Stimulated activated CD4-positive, alpha-beta T cell treated with anti-CD3 and anti-CD28 coated beads, TNF-alpha, amount 100 ng/mL, for 1 hour (primary cell): ENCODE measurements at places on chromosomes 16 and 17.

DNA sequence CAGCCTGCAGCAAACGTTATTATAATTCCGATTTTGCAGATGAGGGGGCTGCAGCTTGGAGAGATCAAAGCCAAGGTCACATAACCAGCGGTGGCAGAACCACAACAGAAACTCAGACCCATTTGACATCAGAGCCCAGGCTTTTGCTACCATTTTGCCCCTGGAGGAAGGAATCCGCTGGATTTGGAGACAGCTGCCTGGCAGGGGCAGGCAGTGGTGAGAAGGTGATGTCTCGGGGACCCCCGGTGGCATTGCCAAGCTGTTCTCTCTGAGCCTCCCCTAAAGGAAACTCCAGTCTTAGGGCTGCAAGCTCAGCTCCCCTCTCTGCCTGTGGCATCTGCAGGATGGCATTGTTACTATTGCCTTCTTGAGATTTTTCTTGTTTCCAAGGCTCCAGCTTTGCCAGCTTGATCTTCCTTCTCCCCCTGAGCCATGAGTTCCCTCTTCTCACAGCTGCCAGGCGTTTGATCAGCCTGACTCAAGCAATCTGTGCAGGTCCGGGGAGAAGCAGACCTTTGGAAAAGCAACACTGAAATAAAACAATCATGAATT lies 40.8 kb downstream of the AIPL1 start:
- DNase-seq = no peak

GRCh38 chr16:77057161-77057774 lies 133.7 kb upstream of the MON1B start:
- DNase-seq = no peak

- DNase-seq = no peak
These were observed 756 bp downstream of the TAX1BP3 start for GRCh38 chr17:3667366-3668278.

- no peak for DNase-seq
These were observed 290.6 kb upstream of the CCL2 start for GRCh38 chr17:33964344-33964979.

- DNase-seq = no peak
These were observed 25.8 kb downstream of the SMTNL2 start for GRCh38 chr17:4610162-4610561.

- DNase-seq = no peak
These were observed 55.7 kb upstream of the CNEP1R1 start for GRCh38 chr16:49969091-49970030.

DNA sequence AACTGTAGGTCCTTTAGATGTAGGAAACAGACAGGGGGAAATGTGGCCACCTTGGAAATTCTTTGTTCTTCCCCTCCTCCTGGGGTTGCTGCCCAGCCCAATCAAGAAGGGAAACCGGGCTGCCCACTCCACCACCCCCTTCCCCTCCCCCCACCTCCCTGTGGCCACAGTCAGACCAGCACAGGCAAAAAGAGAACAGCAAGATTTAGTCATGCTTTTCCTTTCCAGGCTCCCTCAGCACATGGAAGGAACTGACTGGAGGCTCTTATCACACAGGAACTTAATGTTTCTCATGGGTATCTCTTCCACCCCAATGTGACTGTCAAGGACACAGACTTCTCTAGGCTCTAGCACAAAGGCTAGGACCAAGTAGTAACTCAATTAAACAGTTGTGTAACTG lies 3.0 kb upstream of the CCL1 start:
- DNase-seq = no peak

GRCh38 chr16:21634216-21634615 lies 18.2 kb downstream of the IGSF6 start:
- no peak for DNase-seq

DNA sequence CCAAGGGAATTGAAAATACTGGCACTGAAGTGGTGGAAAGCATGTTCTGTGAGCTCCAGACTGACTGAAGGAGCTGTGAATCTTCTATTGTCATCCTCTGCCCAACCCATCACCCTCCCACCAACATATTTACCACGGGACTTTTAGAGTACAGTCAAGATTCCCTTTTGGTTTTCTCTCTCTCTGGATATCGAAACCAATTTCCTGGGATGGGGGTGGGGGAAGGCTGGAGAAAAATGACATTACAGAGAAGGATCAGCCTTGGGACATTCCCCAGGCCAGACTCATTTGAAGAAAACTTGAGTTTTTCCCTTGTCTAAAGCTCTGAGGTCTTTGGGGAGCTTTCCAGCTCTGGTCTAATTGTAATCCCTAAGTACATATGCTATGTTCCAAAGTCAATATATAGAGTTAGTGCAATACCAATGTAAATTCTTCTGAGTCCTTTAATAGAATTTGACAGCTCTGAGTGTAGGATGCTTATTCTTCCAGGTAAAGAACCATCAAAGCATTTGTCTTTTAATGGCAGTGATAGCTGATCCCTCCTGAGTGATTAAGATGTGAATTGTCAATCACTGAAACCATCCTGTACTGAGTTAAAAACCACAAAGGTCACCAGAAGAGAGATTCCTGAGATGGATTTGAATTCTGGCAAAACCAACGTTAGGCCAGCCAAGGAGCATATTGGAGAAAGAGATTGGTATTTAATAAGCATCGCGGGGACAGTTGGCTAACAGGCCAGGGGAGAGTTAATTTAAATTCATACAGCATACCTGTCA lies 48.8 kb upstream of the CCL1 start:
- DNase-seq = no peak

DNA sequence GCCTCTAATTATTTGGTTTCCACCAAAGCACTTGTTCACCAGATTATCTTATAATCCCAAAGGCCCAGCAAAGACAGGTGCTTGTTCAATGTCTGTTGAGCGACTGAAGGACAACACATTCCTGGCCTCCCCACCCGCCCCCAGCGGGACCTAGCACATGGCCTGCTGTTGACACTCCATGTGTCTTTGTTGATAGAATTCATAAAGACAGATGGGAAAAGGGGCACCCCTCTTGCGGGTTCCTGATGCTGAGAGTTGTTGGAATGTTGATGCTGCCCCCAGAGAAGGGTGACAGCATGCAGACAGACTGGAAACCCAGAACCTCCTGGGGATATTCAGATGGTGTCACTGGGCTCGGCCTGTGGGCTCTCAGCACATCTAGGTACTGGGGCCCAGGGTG lies 36.9 kb downstream of the SNX20 start:
- no peak for DNase-seq
